ENCODE measurements at places on chromosomes 11 and 22.

GRCh38 chr22:31488988-31489617, 539 bp downstream of the EIF4ENIF1 start:
- H3K36me3 ChIP-seq: peaks cover 42% of the 10 kb centered on the region
- DNase-seq: peak; percentile 60
- peaks cover 29% of the 10 kb centered on the region for H3K4me1 ChIP-seq
- peak overlapping the region; percentile 98 for H3K27ac ChIP-seq
- no peaks in the 10 kb centered on the region for H3K27me3 ChIP-seq
- H3K4me3 ChIP-seq: peak overlapping the region; percentile 82

GRCh38 chr11:34926831-34927132, 10.4 kb downstream of the PDHX start:
- DNase-seq: no peak
- H3K4me3 ChIP-seq: no peak overlapping the region
- no peak overlapping the region for H3K27ac ChIP-seq
- H3K36me3 ChIP-seq: peaks cover under 1% of the 10 kb centered on the region
- peaks cover 34% of the 10 kb centered on the region for H3K4me1 ChIP-seq

DNA sequence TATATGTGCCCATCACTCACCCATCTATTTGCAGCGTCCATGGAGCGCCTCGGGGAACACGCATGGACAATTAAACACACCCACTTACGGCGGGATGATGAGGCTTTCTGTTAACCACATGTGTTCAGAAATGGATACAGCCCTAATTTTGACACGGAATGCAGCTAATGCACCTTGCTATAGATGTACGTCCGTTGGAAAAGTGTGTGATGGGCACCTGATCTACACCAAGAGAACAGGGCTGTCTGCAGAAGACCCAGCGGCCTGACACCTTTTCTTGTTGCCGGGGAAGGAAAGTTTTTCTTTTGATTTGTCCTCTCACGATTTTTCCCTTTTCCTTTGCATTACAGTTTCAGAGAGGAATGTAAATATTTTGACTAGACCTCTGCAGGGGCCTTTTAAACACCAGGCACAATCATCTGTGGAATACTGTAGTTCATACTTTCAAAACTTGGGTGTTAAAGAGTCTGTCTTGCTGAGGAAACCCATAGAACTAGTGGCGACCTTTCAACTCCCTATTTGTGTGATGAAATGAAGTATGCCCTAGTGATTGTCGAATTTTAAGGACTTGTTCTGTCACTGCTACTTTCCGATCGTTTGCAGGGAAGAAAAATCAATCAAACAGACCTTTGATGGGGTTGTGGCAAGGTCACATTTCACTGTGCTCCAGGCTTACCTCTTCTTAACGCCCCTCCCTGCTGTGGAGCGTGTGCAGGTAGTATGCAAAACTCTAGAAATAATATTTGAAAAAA, 16.5 kb upstream of the PAX6 start:
- peaks cover 96% of the 10 kb centered on the region for H3K27me3 ChIP-seq
- no peak overlapping the region for H3K27ac ChIP-seq
- no peak for DNase-seq
- H3K36me3 ChIP-seq: no peaks in the 10 kb centered on the region
- no peak overlapping the region for H3K4me3 ChIP-seq

- no peak for DNase-seq
- H3K4me3 ChIP-seq: peak overlapping the region; percentile 63
- peaks cover 45% of the 10 kb centered on the region for H3K4me1 ChIP-seq
- peaks cover 11% of the 10 kb centered on the region for H3K27me3 ChIP-seq
Measured at GRCh38 chr11:115500547-115501501, 3.4 kb downstream of the CADM1 start.

- H3K36me3 ChIP-seq: no peaks in the 10 kb centered on the region
- peak overlapping the region; percentile 41 for H3K4me3 ChIP-seq
- H3K27ac ChIP-seq: no peak overlapping the region
- no peaks in the 10 kb centered on the region for H3K27me3 ChIP-seq
Measured at GRCh38 chr11:132126973-132127899, 756.8 kb downstream of the NTM start.

DNA sequence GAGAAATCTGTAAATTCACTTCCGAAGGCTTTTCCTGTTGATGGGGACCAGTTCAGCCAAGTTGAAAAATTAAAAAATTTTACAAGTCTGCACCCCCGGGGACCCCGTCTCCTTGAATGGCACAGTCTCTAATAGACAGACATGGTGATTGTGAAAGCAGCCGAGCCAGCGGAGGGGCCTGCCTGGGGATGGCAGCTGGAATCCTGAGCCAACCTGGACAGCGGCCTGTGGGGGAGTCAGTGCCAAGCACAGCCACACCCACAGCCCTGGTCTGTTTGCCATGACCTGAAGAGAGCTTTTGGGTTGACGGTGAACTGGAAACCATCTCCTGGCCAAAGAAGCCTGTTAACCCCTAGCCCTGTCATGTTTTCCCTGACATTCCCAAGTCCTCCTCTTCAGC, 64.7 kb downstream of the PARVG start:
- H3K36me3 ChIP-seq: no peaks in the 10 kb centered on the region
- peaks cover 19% of the 10 kb centered on the region for H3K27me3 ChIP-seq
- H3K4me1 ChIP-seq: no peaks in the 10 kb centered on the region
- no peak for DNase-seq
- H3K4me3 ChIP-seq: no peak overlapping the region

DNA sequence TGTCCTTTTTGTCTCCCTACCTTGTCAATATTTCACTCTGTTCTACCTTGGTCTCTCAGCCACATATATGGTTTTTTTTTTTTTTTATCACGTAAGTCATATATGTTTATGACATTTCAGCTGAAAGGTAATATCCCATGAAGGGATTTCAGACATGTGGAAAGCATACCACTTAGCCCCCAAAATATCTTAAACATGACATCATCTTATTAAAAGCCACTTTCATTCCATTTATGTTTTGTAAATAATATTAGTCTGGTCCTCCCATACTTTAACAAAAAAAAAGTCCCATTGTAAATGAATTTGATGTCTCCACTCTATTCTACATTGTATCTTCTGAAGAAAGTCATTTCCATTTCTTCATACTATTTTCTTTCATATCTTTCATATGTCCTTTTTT, 85.4 kb downstream of the CSTPP1 start:
- H3K4me1 ChIP-seq: no peaks in the 10 kb centered on the region
- no peaks in the 10 kb centered on the region for H3K36me3 ChIP-seq
- no peaks in the 10 kb centered on the region for H3K27me3 ChIP-seq
- no peak overlapping the region for H3K27ac ChIP-seq
- no peak for DNase-seq

- peak overlapping the region; percentile 64 for H3K4me3 ChIP-seq
- H3K4me1 ChIP-seq: peaks cover 13% of the 10 kb centered on the region
- DNase-seq: peak; percentile 53
Measured at GRCh38 chr11:7673724-7674434, 579 bp upstream of the CYB5R2 start.

DNA sequence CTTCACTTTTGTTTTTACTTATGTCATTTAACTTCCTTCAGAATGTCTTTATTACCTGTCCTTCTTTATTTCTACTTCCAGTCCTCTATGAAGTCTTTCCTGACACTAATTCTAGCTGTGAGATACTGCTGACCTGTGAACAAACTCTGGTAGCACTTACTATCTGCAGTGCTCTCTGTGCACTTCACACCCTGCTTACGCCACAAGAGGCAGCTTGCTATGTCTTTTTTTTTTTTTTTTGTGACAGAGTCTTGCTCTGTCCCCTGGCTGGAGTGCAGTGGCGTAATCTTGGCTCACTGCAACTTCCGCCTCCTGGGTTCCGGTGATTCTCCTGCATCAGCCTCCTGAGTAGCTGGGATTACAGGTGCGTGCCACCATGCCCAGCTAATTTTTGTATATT, 10.7 kb downstream of the STIM1 start:
- peak; percentile 85 for DNase-seq
- no peaks in the 10 kb centered on the region for H3K27me3 ChIP-seq
- peaks cover 58% of the 10 kb centered on the region for H3K4me1 ChIP-seq
- H3K27ac ChIP-seq: peak overlapping the region; percentile 69
- H3K4me3 ChIP-seq: no peak overlapping the region

DNA sequence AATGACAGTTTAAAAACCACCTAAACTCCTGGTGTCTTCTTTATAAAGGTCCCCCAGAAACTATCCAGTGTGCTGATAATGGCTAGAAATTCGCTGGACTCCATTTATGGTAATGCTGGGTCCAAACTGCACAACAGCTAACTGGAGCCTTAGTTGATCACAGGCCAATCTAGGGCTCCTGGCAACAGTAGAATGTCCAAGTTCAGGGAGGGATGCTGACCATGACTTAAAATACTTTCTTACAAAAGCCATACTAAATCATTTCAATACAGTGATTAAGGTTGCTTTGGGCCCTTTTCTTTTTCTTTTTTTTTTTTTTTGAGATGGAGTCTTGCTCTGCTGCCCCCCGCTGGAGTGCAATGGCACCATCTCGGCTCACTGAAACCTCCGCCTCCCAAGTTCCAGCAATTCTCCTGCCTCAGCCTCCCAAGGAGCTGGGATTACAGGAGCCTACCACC, 14.5 kb upstream of the GAB2 start:
- no peaks in the 10 kb centered on the region for H3K36me3 ChIP-seq
- peaks cover 3% of the 10 kb centered on the region for H3K4me1 ChIP-seq
- no peak for DNase-seq
- no peak overlapping the region for H3K4me3 ChIP-seq

- peaks cover 77% of the 10 kb centered on the region for H3K4me1 ChIP-seq
- H3K36me3 ChIP-seq: no peaks in the 10 kb centered on the region
- peak overlapping the region; percentile 88 for H3K27ac ChIP-seq
- peaks cover 11% of the 10 kb centered on the region for H3K27me3 ChIP-seq
Measured at GRCh38 chr11:10305964-10306918, 1.4 kb downstream of the ADM start.

DNA sequence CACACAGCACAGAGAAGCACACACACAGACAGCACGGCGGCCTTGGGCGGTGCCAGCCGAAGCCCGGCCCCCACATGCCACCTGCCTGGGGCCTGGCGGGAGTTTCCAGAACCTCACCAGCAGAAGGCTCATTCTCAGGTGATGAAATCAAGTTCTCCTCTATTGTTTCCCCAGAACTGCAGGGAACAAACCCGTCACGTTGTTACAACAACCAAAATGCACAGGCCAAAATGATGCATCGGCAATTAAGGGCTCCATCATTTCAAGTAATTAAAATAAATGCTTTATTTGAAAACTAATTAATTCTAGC, 30.8 kb downstream of the GNB1L start:
- H3K36me3 ChIP-seq: no peaks in the 10 kb centered on the region
- H3K27ac ChIP-seq: no peak overlapping the region
- peaks cover 11% of the 10 kb centered on the region for H3K4me1 ChIP-seq
- peak; percentile 45 for DNase-seq
- H3K4me3 ChIP-seq: no peak overlapping the region

GRCh38 chr22:37138849-37139561, 10.7 kb downstream of the IL2RB start:
- H3K36me3 ChIP-seq: no peaks in the 10 kb centered on the region
- no peaks in the 10 kb centered on the region for H3K4me1 ChIP-seq
- H3K27me3 ChIP-seq: no peaks in the 10 kb centered on the region
- H3K4me3 ChIP-seq: no peak overlapping the region
- DNase-seq: no peak
- no peak overlapping the region for H3K27ac ChIP-seq

GRCh38 chr11:103652013-103652412, 384.4 kb upstream of the DDI1 start:
- no peak overlapping the region for H3K27ac ChIP-seq

DNA sequence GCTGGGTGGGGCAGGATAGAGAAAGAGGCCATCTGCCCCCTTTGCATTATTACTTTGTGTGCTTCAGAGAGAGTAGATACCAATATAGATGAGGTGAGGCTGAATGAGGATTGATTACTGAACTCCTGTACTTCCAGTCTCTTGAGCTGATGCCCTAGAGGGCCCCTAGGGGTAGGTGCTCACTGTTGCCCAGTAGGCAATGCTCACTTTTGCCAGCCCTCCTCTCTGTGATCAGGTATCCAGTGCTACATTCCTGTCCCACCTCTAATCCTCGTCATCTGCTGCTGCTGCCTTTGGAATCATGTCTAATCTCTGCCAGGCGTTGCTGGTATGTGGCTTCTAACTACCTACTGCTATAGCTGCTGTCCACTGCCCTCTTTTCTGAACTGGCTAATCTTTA, 57.2 kb downstream of the CCDC83 start:
- H3K27me3 ChIP-seq: no peaks in the 10 kb centered on the region
- DNase-seq: no peak
- H3K27ac ChIP-seq: no peak overlapping the region
- H3K36me3 ChIP-seq: no peaks in the 10 kb centered on the region
- no peaks in the 10 kb centered on the region for H3K4me1 ChIP-seq
- H3K4me3 ChIP-seq: no peak overlapping the region

DNA sequence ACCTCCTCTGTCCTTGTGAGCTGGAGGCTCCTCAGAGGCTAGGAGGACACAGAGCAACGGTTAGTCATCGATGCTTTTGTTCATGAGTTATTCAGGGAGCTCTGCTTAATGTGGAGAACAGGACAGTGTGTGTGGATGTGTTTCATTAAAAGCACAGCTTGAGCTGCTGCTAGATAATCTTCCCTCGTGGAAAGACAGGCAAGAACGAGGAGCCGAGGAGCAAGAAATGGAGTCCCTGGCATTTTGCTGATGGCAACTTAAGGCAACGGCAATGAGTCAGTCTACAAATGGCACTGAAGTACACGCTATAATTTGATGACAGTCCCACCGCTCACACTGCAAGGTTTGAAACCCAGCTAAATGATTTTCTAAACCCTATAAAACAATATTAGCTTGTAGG, 106.2 kb downstream of the IGLL1 start:
- no peak for DNase-seq
- no peaks in the 10 kb centered on the region for H3K4me1 ChIP-seq
- no peak overlapping the region for H3K27ac ChIP-seq
- H3K36me3 ChIP-seq: no peaks in the 10 kb centered on the region

DNA sequence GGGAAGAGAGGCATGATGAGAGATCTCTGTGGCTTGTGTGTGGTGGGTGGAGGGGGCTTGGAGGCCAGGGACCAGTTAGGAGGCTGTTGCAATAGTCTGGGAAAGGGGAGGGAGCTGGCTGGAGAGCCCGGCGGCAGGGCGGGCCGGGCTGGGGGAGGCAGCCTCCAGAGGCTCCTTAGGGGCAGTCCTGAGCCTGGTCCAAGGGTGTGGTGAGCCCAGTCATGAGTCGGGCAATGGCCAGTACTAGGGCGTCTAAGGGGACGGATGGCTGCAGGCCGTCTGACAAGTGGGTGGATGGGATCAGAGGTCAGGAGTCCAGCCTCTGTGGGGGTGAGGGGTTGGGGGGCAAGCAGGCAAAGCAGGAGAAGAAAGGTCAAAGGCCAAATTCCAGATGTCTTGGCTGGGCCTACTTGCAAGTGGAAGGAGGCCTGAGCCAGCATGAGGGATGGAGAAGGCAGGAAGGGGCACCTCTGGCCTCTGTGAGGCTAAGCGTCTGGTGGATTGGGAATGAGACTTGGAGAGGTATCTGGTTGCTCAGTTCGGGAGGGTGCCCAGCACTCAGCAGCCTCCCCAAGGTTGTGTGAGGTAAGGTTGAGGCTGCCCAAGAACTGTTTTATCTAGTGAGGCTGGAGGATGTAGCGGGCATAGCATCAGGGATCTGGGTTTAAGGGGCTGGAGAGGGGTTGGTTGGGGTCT, 6.0 kb upstream of the CD248 start:
- no peaks in the 10 kb centered on the region for H3K36me3 ChIP-seq
- peaks cover 28% of the 10 kb centered on the region for H3K4me1 ChIP-seq
- no peaks in the 10 kb centered on the region for H3K27me3 ChIP-seq

Measured in lower lobe of right lung (tissue), 2 donors.